Stimulated activated CD4-positive, alpha-beta T cell treated with anti-CD3 and anti-CD28 coated beads, Interleukin-1b, Interleukin-23, amount 100 ng/mL, for 4 hours (primary cell): ENCODE measurements at places on chromosomes 12 and 14.

DNA sequence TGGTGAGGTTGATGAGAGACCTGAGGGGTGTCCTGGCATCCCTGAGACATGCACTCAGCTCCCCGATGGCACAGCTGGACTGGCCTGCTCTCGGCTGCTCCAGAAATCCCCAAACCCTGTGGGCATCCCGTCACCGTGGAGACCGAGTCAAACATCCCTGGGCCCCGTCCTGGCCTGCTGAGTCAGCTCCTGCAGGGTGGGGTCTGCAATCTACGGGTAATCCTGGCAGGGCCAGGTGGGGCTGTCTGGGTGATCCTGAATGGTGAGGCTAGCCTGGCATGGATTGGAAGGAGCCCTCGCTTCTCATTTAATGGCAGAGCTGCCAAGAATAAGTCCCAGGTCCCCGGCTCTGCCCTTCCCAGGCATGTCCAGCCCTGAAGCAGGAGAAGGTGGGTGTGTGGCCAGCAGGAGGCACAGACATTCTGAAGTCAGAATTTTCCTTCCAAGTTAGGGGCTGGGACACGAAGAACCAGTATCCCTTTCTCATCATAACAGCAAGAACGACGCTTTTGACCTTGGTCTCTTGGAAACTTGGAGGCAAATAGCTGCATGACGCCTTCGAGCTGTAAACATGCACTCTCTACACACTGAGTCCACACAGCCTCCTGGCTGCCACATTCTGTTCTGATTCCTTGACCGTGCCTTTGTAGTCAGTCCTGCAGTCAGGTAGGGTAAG is 17.7 kb upstream of the SERPINA4 start:
- no peak for DNase-seq

- DNase-seq: no peak
Observed at GRCh38 chr12:2561367-2561766, 233.4 kb upstream of the FKBP4 start.

- no peak for DNase-seq
Observed at GRCh38 chr14:85247071-85247470, 282.9 kb upstream of the FLRT2 start.

- DNase-seq: no peak
Observed at GRCh38 chr12:84912198-84913128, at the start of gene SLC6A15. Gene SLC6A15, minus strand, starts transcription at chr12:84912799. Its CDS starts 20,679 bp downstream, at chr12:84892120.

DNA sequence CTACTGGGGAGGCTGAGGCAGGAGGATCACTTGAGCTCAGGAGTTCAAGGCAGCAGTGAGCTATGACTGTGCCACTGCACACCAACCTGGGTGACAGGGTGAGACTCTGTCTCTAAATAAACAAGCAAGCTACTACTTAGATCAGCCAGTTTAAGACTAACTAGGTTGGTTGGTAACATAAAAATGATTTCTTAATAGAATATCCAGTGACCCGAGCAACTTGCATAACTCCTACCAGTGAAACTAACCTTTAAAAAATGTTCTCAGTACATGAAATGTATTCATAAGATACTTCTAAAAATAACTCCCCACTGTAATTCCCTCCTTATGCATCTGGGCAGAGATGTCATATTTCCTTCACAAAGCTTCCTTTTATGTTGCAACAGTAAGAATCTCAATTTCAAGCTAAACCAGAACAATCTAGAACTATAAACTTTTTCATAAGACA is 15.9 kb downstream of the TAOK3 start:
- no peak for DNase-seq

GRCh38 chr12:130281153-130281799 is 56.4 kb upstream of the PIWIL1 start:
- peak; percentile 32 for DNase-seq

DNA sequence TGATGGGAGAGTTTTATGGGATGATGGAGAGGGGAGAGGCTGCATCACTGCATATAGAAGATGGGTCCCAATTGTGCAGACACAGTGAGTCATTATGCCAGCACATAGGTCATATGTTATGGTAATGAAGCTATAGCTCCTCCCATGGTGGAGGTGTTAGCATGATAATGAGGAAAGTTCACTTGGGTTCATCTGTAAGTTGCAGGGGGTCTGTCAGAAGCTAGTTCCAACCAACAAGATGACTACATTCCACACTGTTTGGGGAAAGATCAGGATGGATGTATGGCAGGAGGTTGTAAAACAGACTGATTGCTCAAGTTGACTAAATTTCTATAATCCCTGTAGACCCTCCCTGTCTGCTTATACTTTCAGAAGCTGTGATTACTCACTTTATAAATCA is 561.3 kb downstream of the C12orf50 start:
- DNase-seq: no peak

GRCh38 chr14:35750202-35750904 is 58.7 kb downstream of the RALGAPA1 start:
- DNase-seq: no peak

DNA sequence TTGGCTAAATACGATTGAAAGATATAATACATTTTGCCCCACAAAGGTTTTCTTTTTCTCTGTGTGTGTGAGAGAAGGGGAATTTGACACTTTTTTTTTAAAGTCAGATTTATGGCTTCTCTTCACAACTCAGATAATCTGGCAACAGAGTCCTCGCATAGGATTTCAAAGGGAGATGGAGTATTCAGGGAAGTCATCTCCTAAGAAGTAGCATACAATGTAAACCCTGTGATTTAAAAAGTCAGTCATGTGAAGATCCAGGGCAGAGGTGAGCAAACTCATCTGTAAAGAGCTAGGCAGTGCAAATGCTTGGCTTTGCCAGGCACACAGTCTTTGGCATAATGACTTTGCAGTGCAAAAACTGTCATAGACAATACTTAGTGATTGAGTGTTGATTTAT is 1526.3 kb downstream of the AACS start:
- no peak for DNase-seq

- no peak for DNase-seq
Observed at GRCh38 chr12:22855456-22855855, 230.5 kb downstream of the ETNK1 start.

DNA sequence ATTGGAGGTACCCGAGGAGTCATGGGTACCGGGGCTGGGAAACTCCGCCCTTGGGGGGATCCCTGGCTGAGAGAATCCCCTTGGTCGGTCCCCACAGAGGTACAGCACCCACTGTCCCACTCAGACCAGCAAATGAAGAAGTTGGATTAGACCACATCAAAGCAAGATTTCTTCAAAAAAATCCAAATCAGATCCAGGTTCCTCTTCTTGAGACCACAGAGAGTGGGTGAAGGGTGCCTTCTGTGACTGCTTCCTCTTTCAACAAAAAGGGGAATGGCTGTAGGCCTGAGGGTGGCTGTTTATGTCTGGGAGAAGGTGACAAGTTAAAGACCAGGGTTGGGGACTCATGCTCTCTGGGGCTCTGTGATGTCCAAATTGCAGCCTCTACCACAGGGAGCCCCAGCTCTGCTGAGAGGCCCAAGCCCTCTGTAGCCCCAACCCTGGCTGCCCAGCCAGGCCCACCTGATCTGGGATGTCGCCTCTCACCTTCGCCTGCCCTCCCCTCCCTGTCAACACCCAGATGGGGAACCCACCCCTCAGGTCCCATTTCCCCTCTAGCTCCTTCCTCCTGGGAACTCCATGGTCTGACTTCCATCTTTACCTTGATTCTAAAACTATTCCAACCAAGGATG is 50.9 kb downstream of the ZFP36L1 start:
- no peak for DNase-seq

DNA sequence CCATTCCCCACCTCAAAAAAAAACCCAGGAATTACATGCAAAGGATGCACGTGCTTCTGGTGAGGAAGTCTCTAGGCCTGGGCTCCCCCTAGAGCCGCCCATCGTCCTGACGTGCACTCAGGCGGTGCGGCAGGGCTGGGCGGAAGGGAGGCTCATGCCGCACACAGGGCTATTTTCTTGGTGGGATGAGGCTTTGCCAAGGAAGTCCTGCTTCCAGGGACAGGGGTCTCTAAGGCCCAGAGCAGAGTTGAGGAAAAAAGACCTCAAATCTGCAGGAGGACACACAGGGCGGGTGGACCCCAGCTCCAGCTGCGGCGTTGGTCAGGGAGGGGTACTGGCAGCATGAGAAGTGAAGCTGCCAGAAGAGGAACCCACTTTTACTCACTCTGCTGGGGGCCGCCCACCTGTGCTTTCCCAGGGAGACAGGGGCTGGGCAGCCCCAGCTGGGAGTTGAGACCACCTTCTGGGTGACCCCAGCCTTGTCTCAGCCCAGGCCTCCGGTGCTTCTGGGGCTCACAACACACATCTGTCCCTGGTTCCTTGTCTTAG is 4.2 kb downstream of the RHOF start:
- no peak for DNase-seq

GRCh38 chr14:22282417-22282816 is 306.6 kb downstream of the DAD1 start:
- no peak for DNase-seq

GRCh38 chr12:126358806-126359205 is 1293.6 kb downstream of the AACS start:
- DNase-seq: no peak

- DNase-seq: no peak
Observed at GRCh38 chr14:33643426-33644181, 307.3 kb downstream of the EGLN3 start.

DNA sequence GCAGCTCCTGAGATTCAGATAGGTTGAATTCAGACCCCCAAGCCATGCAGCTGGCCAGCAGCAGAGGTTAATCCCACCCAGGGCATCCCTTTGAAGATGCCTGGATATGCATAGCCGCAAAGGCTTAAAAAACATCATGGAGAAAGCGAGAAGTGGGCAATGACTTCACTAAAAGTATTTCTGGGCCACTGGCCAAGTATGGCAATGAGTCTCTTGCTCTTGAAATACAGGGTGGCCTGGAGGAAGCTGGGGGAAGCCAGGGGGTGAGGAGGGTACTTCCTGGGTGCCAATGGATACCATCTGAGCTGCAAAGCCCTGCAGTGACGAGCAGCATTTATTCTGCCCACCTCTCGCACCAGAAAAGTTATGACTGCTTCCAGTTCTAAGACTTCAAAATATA is 539.3 kb upstream of the TBX3 start:
- DNase-seq: no peak

GRCh38 chr14:22388669-22389595 is 200.1 kb downstream of the DAD1 start:
- no peak for DNase-seq

GRCh38 chr12:58651850-58652249 is 268.5 kb downstream of the LRIG3 start:
- DNase-seq: no peak
